ENCODE measurements at places on chromosomes 5 and 9. TPM values are rescaled to one million over a fixed set of nuclear protein-coding genes. Genes with fewer than 3 reads are reported as not detected.

- DNase-seq = no peak
These were observed 805.3 kb downstream of the TLE1 start for GRCh38 chr9:80883826-80884579.

DNA sequence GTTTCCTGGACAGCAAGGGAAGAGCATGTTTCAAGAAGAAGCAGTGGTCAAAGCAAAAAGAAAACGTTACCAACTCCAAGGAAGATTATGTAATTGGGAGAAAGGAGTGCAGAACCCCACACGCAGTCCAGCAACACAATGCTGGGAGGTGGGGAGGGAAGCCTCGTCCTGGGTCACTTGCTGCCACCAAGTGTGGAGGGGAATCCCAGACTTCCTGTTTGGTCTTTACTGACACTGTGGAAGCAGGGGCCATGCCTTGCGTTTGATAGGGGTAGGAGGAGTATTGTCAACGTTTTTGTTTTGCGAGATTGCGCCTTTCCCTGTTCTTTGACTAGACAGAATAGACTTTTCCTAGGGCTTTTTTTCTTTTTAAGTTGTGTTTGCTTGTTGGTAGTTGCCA lies 421.0 kb downstream of the KDM4C start:
- no peak for DNase-seq

DNA sequence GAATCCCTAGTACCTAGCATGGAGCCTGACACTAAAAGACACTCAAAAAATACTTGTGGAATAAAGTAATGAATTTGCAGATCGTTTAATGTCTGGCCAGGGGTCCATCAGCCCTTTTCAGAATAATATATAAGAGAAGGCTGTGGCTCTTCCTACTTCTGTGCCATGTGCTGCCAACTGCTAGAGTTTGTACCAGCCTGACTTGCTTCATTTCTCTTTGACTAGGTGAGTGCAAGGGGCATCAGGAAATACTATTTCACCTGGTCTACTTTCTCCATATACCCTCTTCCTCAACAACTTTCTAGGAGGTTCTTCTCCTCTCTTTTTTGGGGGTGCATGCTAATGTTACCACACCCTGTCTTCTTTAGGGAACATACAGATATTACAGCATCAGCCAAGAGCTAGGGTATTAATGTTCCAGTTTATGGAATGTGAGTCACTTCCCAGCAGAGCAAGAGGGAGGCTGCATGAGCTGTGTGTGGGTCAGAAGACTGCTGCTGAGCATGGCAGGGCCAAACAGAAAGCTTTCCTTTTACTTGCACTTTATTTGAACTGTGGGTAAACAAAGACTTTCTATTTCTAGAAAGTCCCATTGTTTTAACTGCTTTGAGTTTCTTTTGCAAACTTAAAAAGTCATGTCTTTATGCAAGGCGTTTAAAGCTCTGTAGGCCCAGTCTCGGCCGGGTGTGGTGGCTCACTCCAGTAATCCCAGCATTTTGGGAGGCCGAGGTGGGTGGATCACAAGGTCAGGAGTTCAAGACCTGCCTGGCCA lies 158.9 kb downstream of the ADAMTSL1 start:
- DNase-seq = peak; percentile 90

DNA sequence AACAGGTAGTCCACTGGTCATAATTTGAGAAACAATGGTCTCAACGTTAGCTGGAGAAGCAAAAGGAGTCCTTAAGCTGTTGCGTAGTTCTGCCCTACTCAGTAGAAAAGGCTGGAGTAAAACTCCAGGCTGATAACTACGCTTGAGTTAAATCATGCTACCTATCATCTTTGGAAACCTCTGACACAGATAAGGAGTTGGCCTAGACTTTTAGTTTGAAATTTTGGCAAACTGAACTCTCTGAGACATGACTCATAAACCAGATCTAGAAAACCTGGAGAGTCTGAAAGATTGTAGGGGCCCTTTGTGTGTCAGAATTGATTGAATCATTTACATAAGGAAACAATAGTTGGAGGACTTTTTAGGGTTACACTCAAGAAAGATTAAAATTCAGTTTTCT lies 26.3 kb downstream of the NMUR2 start:
- no peak for DNase-seq

DNA sequence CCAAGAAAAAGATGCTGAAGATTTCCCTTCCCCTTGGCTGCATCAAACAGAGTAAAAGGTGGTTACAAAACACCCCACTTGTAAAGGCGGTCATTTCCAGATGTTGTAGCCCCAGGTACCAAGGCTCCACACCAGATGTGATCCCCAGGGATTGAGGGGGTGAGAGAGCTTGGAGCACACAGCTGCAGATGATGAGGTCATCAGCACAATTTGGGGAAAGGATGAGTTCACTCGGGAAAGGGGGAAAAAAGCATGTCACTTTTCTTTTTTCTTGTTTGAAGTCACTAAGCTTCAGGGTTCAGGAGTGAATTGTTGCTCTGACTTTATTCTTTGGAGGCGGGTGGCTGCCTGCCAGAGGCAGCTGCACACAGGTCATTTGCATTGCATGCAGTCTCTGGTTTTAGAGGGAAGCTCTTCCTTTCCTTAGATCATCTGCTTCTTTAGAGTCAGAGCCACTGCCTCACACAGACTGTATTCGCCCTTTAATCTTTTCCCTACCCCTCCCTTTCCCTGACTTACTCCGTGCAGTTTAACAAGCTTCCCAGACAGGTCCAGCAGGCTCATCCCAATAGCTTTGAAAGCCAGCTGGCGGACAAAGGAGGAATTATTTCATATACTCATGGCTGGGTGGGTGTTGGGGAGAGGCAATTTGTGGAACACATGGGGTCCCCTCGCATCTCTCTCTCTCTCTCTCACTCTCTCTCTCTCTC lies 409.3 kb upstream of the SLC24A2 start:
- no peak for DNase-seq

DNA sequence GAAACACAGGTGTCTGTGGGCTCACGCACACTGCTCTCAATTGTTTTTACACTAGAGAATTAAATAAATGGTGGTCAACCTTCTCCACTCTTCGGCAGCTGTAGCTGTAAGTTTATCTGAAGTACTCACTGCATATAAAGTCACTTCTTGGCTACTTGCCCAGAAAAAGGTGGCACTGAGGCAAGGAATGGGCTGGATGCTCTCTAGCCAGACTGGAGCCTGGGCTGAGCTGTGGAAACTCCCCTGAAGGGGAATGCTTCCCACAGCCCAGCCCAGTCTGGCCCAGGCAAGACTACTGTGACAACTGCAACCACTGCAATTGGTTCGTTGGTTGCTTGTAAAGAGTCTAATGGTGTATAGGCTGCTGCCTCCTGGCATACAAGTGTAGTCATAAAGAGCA lies 4.5 kb downstream of the LEAP2 start:
- DNase-seq = peak; percentile 82

GRCh38 chr9:746661-747434 lies 94.6 kb upstream of the DMRT1 start:
- DNase-seq = no peak

GRCh38 chr9:112002847-112003457 lies 106.3 kb downstream of the UGCG start:
- peak; percentile 91 for DNase-seq

DNA sequence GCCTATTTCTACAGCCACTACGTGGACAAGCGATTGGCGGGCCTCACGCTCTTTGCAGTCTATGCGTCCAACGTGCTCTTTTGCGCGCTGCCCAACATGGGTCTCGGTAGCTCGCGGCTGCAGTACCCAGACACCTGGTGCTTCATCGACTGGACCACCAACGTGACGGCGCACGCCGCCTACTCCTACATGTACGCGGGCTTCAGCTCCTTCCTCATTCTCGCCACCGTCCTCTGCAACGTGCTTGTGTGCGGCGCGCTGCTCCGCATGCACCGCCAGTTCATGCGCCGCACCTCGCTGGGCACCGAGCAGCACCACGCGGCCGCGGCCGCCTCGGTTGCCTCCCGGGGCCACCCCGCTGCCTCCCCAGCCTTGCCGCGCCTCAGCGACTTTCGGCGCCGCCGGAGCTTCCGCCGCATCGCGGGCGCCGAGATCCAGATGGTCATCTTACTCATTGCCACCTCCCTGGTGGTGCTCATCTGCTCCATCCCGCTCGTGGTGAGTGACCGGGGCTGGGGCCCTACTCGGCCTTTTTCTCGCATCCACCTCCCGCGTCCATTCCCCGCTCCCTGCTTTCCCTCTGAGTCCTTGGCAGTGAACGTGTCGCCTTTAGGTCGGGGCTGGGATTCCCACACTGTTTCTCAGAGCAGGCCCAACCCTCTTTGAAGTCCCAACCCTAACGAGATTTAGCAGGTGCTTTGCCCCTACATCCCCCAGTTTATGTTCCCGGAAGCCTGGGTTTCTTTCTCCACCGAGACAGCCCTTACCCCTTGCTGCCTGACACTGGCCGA lies 1.8 kb downstream of the PTGER4 start:
- DNase-seq = no peak

DNA sequence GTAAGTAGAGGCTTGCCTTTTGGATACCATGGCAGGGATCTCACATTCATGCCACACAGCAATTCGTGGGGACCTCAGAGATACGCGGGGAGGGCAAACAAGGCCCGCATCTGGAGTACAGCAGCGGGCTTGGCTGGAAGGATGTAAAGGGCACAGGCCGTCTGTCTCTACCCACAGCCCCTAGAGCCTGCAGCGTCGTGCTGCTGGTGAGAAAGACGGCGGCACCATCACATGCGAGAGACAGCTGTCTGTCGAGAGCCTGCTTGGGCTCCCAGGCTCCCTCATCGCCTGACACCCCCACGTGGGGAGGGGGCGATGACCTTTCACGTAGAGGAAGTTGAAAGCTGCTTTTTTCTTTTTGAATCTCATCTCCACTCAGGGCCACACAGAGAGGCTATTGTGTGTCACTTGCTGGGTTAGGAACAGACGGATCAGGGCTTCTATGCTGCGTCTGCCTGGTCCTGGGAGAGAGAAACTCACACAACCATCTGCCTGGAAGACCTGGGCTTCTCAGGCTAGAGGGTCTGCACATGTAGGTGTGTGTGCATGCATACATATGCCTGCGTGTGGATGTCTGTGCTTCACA lies 134.6 kb upstream of the PPP1R26 start:
- DNase-seq = no peak

DNA sequence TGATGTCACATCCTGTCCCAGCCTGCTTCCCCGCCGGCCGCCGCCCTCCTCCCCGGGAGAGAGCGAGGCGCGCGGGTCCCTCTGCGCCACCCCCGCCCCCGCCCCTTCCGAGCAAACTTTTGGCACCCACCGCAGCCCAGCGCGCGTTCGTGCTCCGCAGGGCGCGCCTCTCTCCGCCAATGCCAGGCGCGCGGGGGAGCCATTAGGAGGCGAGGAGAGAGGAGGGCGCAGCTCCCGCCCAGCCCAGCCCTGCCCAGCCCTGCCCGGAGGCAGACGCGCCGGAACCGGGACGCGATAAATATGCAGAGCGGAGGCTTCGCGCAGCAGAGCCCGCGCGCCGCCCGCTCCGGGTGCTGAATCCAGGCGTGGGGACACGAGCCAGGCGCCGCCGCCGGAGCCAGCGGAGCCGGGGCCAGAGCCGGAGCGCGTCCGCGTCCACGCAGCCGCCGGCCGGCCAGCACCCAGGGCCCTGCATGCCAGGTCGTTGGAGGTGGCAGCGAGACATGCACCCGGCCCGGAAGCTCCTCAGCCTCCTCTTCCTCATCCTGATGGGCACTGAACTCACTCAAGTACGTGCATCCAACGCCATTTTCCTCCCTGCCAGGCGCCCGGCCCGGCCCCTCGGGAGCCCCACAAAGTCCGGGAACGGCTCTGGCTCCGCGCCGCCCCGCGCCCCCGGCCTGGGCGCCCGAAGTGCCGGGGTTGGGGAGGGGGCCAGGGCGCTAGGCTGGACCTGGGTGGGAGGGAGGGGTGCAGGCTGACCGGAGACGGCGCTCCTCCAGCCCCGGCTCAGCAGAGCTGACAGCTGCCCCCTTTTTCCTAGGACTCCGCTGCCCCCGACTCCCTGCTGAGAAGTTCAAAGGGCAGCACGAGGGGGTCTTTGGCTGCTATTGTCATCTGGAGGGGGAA lies 12.0 kb upstream of the OLFM1 start:
- no peak for DNase-seq

GRCh38 chr5:173719731-173720082 lies 103.3 kb upstream of the BOD1 start:
- no peak for DNase-seq

DNA sequence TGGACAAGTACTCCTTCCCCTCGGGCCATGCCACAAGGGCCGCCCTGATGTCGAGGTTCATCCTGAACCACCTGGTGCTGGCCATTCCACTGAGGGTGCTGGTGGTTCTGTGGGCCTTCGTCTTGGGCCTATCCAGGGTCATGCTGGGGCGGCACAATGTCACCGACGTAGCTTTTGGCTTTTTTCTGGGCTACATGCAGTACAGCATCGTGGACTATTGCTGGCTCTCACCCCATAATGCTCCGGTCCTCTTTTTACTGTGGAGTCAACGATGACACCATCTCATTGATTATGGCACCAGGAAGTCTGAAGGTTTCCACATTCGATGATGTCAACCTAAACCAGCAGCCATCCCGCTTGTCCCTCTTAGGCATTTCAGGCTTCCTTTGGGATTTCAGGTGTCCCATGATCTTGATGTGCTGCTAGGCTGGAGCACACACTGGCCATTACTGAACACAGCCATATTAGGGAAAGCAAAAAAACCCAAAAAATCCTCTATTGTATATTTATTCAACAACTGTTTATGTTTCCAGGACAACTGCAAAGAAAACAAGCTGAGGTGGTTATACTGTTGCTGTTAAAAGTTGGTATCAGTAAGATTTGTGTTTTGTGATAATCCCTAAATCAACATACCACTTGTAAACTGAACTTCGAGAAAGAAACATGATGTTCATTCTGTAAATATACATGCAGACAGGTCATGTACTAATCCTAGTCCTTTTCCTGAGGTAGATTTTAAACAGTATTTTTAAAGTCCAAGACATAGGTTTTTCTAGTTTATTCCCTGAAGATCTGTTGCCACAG lies 1.1 kb downstream of the PLPP6 start:
- DNase-seq = peak; percentile 47

- no peak for DNase-seq
These were observed 1.6 kb upstream of the P4HA2 start for GRCh38 chr5:132229236-132229635.

DNA sequence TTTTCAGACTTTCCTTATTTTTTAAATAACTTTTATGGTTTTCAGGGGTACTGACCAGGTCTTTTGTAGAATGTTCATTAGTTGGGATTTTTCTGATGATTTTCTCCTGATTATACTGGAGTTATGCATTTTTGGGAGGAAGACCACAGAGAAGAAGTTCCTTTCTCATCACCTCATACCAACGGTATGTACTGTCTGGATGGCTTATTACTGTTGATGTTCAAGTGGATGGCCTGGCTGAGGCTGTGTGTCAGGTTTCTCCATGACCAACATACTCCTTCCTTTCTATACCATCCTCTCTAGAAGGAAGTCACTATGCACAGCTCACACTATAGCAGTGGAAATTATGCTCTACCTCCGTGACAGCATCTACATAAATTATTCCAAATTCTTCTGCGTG lies 71.1 kb upstream of the NR3C1 start:
- peak; percentile 46 for DNase-seq

The INVS gene
- 25.3 TPM for total RNA-seq

The MRPL50 gene
- 11.1 TPM for total RNA-seq

The LHX2 gene
- not detected for total RNA-seq

The ERAP2 gene
- total RNA-seq = 18.3 TPM

The SLC2A6 gene
- total RNA-seq = 2.9 TPM

The PCDHGB3 gene
- total RNA-seq = 5.9 TPM

The DMRT2 gene
- total RNA-seq = not detected

The AJM1 gene
- total RNA-seq = 0.18 TPM

The NMRK1 gene
- total RNA-seq = 5.7 TPM

The CER1 gene
- not detected for total RNA-seq

The GMCL2 gene
- not detected for total RNA-seq

Measured in IMR-90 (cell line).